Activated CD4-positive, alpha-beta T cell treated with anti-CD3 and anti-CD28 coated beads for 24 hours (primary cell): ENCODE measurements at places on chromosomes 16 and 17.

GRCh38 chr16:85302018-85302847 lies 190.0 kb upstream of the CIBAR2 start:
- DNase-seq = no peak

DNA sequence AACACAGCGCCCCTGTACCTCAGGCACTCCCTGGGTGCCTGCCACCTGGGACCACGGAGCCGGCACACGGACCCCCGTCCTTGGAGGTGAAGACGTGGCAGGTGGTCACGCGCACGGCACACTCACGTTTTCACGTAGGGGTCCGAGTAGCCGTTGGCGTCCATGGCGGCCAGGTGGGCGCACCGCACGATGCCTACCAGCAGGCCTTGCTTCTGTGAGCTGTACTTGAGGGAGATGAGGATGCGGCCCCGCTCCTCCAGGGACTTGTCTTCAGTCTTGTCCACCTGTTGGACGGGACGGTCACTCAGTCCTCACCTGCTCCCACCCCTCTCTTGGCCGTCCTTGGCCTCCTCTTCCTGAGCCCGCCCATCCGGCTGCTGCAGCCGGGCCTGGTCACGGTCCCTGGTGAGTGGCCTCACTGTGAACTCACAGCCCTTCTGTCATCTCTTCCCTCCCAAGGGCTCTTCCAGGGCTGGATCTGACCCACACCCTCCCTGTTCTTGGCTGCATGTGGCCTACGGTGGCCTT lies 18.8 kb downstream of the SCGB1C2 start:
- no peak for DNase-seq

GRCh38 chr16:56652600-56652999 lies 914 bp downstream of the MT1B start:
- DNase-seq = no peak

DNA sequence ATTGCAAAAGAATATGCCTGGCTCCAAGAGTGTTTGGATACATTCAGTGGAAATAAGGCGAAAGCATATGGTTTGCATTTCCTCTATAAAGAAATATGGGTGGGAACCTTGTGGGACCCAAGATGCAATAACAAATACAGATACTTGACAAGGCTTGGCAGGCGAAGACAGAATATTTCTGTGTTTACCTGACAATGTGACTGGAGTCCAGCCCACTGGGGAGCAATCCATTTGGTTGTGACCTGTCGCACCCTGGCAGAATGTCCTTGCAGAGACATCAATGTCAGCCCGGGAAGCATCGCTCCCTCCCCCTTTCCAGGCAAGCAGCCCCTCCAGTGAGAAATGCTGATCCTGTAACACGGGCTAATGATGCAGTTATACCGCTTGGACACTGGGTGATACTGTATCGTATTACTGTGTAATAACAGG lies 296.6 kb downstream of the MAF start:
- DNase-seq = no peak

GRCh38 chr17:79626156-79626890 lies 15.5 kb upstream of the RBFOX3 start:
- DNase-seq = no peak

- DNase-seq = no peak
Observed at GRCh38 chr17:1868090-1868489, 38.3 kb downstream of the RPA1 start.

DNA sequence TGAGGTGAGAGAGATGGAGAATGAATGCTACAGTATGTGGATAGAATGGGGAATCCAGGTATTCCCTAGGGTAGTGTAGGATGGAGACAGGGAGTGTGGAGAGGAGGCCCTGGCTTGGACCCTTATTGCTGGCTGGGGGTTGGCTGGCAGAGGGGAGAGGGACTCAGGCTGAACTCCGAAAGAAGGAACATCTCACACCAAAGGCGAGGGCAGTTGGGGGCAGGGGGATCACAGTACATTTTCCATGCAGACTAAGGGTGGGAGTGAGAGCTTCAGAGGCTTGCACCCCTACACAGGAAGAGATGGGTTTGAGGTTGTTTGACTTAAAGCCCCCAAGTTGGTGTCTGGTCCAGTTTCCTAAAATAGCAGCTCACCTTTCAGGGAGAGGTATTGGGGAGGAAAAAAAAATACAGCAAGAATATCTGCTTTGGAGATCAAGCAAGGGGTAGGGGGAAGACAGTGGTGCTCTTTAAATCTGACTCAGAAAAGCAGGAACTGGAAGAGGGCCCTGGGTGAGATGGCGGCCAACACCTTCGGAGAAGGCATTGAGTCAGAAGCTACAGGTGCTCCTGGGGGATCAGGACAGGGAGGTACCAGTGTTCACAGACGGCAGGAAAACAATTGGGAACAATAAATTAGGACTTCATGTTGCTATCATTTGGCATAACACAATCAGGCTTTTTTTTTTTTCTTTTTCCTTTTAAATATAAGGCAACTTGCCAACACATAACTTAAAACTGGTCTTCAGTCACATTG lies 12.4 kb downstream of the TRAF4 start:
- DNase-seq = no peak

GRCh38 chr17:59963738-59964481 lies 630 bp downstream of the RNFT1 start:
- DNase-seq = peak; percentile 28

GRCh38 chr17:50916026-50916707 lies 50.0 kb upstream of the TOB1 start:
- DNase-seq = no peak

- DNase-seq = no peak
Observed at GRCh38 chr17:33459078-33459940, 166.2 kb upstream of the ASIC2 start.

- DNase-seq = no peak
Observed at GRCh38 chr17:65609749-65610148, 48.3 kb upstream of the AXIN2 start.

GRCh38 chr16:8729779-8730334 lies 55.4 kb downstream of the ABAT start:
- DNase-seq = no peak

- peak; percentile 15 for DNase-seq
Observed at GRCh38 chr16:180101-180675, at the start of gene HBQ1. TSS of gene HBQ1 (plus strand) at chr16:180459. CDS start at chr16:180487, 28 bp downstream.

- no peak for DNase-seq
Observed at GRCh38 chr16:5508371-5508770, 410.8 kb upstream of the EEF2KMT start.

GRCh38 chr17:1709403-1709951 lies 700 bp downstream of the TLCD2 start:
- DNase-seq = no peak

DNA sequence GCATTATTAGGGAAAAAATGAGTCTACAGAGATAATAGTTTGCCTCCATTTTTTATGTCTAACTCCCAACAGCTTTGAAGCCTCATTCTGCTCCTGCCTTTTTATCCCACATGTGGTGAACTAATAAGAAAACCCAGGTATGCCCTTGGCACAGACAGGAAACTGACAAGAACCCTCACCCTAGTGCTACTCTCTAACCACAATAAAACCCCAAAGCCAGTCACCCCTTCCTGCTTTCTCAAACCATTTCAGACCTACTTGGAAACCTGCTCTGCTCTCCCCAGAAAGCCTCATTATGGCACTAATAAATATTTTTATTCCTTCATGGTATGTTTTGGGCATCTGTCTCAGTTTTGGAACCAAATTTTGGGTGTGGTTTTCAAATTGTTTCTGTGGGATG lies 3.9 kb upstream of the MARVELD3 start:
- DNase-seq = no peak

GRCh38 chr17:72273289-72274056 lies 152.7 kb downstream of the SOX9 start:
- DNase-seq = no peak

DNA sequence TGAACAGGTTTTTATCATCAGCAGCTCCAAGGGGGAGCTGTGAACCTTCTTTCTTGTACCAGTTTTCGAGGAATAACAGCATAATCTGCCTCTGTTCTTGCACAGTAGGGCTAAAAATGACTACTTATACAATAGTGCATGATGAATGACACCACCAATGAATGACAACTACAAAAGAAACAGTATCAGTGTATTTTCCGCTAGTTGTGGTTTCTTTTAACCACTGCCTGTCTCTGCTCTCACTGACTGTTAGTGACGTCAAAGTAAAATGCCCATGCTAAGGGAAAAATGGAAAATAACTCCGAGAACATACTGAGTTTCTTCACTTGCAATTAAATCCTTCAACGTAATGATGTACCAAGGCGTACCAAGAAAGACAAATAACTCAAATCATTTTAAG lies 294.9 kb downstream of the MAP2K6 start:
- DNase-seq = no peak

DNA sequence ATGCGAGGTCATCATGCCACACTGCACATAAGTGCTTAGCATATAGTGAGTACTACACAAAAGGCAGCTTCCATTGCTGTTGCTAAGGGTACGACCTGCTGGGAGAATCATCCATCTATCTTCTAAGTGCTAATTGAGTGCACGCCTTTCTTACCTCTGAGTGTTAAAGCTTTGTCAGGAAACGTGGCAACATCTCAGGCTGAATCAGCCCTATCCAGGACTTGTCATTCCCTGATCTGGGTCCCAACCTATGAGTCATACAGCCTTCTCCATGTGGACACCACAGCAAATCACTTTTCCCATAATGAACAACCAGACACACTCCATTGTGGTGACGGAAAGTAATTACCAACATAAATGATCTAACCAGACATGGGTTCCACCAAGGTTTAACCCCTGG lies 201.1 kb upstream of the MAF start:
- DNase-seq = no peak

DNA sequence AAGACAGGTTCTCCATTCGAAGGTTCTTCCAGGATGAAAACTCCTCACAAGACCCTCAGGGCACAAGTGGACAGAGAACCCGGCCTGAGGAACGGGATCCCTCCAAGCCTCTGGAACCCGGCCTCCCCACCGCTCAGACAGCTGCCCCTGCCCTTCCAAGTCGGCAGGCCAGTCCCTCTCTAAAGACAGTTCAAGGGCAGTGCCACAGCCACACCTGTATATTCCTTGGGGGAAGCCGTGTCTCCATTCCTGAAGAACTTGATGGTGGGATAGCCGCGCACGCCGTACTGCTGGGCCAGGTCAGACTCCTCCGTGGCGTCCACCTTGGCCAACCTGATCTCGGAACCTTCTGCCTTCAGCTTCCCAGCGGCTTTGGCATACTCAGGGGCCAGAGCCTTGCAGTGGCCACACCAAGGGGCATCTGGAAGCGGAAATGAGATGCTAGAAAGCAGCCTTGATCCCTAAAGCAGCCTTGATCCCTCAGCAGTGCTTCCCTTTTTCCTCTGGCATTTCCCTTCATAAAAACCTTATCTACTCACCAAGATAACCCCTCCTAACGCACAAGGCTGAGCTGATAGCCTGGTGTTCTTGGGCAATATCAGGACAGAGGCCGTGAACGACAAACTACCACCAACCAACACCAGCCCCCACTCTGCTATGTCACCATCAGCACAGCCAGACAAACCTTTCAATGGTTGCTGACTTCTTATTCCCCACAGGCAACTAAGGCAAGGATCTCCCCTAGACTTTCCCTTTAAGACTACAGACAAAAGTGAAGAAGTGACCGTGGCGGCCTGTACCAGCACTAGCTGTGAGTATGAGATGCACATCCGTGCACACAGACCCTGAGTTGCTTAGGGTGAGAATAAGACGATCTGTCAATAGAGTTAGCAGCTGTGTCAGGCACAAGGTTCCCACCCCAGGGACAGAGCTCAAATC lies 1.1 kb downstream of the P4HB start:
- no peak for DNase-seq

GRCh38 chr16:4749700-4750257 lies 15.4 kb downstream of the DNAAF8 start:
- DNase-seq = no peak

DNA sequence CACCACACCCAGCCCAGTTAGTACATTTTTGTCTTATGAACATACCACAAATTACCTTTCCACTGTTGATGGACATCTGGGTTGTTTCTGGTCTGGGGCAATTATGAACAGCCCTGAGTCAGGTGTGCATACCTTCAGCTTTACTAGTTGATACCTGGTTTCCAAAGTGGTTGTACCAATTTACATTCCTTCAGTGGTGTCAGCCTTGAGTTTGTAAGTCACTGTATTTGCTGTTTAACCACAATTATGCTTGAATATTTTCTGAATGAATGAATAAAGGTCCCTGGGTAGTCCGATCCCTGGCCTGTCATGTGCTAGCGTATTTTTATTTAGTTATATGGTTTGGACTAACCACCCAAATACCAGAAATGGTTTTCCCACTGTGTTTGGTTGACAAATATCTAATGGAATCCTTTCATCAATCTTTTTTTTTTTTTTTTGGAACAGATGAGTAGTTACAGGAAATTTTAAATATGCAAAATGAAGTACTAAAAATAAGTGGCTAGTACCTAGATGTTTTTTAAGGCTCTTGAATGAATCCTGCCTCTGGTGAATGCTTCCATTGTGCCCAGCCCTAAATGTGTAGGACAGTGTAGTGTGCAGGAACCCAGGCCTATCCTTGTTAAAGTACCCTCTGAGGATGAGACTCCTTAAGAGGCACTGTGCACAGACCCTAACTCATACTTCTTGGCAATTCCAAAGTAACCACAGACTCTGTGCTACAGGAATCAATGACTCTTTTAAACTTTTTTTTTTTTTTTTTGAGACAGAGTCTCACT lies 3.7 kb downstream of the DUSP14 start:
- DNase-seq = no peak

GRCh38 chr17:58420827-58421226 lies 3.5 kb upstream of the RNF43 start:
- no peak for DNase-seq

DNA sequence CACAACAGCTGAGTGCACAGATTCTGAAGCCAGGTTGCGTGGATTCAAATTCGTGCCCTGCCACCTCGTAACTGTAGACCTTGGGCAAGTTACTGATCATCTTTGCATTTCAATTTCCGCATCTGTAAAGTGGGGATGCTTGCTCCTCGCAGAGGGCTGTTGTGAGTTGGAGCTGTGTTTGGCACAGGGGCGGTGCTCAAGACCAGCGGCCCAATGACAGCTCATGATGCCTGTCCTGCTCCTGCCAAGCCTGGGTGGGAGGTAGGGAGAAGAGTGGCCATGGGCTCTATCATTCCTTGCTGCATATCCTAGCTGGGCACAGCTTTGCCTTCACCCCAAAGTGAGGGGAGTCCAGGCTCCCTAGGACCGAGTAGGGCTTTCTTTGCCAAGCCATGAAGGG lies 12.6 kb downstream of the NXPH3 start:
- no peak for DNase-seq

DNA sequence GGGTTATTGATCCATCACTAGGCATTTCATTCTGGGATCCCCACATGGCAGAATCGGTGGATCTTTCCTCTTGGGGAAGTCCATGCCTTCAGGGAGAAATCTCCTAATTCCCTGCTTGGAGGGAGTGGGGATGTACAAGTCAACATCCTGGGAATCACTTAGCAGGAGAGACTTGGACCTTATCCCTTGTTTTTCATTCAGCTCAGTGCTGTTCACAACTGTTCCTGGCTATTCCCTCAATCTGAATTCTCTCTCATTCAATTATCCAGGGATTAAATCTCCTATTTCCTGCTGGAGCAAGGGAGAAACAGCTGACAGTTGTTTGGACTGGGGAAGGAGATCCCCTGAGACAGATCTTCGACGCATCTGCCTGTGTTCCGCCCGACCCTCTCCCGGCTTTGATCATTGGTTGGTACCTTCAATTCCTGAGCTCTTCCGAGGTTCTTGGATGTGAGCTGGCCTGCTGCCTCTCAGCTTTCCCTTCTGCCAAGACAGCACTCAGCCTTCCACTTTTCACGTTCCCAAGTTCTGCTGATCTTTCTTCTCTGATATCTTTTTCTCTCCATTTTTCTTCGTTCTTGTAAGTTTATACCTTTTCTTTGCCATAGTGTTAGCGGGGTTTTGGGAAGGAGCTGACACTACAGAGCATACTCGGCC lies 115.4 kb upstream of the GNAO1 start:
- DNase-seq = no peak
